Fibroblast of skin of back (primary cell): ENCODE measurements at places on chromosomes 3 and 15.

GRCh38 chr3:157347577-157348303 lies 88.9 kb upstream of the PTX3 start:
- DNase-seq = no peak

GRCh38 chr3:143083781-143084180 lies 35.8 kb upstream of the CHST2 start:
- no peak for DNase-seq

DNA sequence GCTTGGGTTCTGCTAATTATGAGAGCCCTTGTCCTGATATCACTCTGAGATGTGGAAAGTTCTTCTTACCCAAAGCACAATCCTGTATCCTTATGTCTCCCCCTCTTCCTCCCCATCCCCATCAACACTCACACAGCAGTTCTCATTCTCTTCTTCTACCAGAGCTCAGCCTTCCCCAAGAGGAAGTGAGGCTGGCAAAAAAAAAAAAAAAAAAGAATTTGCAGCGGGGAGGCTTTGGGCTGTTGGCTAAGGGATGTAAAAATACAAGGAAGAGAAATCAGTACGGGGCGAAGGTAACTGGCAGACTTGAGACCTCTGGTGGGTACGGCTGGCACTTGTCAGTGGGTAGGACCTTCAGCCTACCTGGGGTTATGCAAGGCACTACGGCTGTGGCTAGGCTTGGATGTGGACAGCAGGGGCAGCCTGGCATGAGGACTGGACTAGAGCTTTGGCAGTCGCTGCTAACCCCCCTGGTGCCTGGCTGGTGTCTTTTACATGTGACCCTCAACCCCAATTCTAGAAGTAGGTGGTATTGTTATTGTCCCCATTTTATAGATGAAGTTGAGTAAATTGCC lies 5.4 kb downstream of the VIPR1 start:
- DNase-seq = no peak

- DNase-seq = no peak
These were observed 13.6 kb upstream of the NFKBIZ start for GRCh38 chr3:101835676-101836075.

DNA sequence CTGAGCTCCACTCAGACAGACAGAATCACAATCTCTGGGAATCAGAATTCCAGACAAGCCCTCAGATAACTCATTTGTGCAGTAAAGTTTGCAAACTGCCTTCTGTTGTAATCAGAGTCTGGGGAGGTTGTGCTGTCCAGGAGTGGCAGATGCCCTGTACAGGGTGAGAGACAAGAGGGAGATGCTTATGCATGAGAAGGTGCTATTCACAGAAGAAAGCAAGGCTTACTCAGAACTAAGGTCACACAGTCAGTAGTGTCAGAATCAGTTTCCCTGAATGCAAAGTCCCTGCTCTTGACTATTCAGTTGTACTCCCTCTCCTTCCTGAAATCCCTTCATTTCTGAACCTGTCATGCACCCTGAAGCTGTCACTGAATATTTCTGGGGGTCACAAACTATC lies 43.7 kb downstream of the SRPRB start:
- no peak for DNase-seq

DNA sequence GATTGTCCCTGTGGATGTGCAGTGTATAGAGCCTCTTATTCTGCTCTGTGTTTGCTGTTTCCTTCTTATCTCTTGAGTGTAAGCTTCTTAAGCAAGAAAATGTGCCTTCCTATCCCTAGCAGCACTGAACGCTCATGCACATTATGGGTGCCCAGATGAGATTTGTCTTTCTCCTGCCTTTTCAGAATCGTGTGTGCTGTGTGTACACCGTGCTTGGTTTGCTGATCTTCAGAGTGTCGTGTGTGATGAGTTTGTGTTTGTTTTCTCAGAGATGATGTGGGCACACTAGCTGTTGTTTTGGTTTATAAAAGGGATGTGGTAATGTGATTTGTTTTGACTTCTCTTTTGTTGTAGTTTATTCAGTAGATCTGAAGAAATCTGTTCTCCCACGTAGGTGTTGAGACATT lies 19.7 kb downstream of the GPR171 start:
- DNase-seq = no peak

GRCh38 chr3:78978037-78978436 lies 789.8 kb downstream of the ROBO1 start:
- peak; percentile 34 for DNase-seq

GRCh38 chr3:153080778-153081240 lies 81.2 kb upstream of the RAP2B start:
- DNase-seq = no peak

GRCh38 chr3:195196266-195196665 lies 74.7 kb downstream of the XXYLT1 start:
- DNase-seq = peak; percentile 86
